H9 (cell line): ENCODE measurements at places on chromosomes 6 and 20.

DNA sequence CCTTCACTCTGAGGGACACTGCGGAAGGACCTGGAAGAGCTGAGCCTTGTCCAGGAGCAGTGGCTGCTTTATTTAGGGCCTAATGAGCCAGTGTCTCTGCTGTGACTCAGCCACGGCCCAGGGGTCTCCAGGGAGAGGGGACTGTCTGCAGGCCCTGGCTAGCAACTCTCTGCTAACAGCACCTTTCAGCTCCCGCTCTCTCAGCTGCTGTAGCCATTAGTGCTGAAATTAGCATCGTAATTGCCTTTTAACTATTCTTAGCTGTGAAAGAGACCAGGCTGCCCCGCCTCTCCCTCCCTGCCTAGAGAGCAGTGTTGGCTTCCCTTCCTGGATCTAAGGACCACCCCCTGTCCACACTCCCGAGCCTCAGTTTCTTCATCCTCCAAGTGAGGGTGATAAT is 53.1 kb upstream of the SLC32A1 start:
- DNase-seq, result peak; percentile 78

- DNase-seq, result peak; percentile 55
Observed at GRCh38 chr20:62804627-62805154, at the start of gene OGFR. Gene OGFR (plus strand): TSS chr20:62804835. CDS start chr20:62804860, 25 bp downstream.

- DNase-seq, result no peak
Observed at GRCh38 chr6:108156938-108157233, 8.9 kb upstream of the NR2E1 start.

GRCh38 chr6:2448826-2449571 is 203.6 kb upstream of the GMDS start:
- peak; percentile 67 for DNase-seq

- DNase-seq, result no peak
Observed at GRCh38 chr6:44548319-44548718, 160.8 kb downstream of the CDC5L start.

- DNase-seq, result no peak
Observed at GRCh38 chr20:32227306-32227705, 19.6 kb downstream of the POFUT1 start.

- no peak for DNase-seq
Observed at GRCh38 chr20:9172851-9173250, 104.0 kb downstream of the PLCB4 start.

DNA sequence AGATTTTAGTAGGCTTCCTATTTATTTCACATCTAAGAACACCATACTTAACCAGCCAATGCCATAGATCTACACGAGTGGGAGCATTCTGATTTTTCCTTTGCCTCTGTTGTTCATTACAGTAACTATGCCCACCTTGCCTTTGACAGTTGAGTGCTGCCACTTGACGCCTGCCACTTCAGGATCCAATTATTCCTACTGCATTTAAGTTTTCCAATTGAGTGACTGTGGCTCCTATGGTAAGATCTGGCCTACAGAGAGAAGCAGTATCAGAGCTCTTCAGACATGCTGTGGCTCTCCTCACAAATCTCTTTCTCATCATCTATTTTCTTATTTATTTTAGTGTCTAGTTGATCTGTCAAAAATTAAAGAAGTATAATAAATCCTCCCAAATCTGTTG is 403.0 kb upstream of the SPTLC3 start:
- DNase-seq, result no peak

DNA sequence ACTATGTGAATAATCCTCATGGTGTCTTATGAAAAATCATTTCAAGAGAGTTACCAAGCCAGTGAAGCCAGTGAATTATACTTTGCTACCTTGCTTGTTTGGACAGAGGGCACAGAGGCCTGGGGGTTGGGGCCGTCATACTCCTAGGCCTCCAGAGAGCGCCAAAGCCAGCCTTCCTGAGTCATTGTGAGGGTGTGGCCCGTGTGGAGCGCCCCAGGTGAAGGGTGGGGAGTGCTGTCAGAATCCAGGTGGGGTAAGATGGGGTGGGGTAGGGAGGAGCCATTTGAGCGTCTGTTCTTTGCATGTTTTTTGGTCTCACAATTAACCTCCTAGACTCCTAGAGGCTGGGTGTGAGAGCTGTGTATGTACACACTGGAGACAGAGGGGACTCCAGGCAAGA is 71.1 kb downstream of the PERP start:
- DNase-seq, result peak; percentile 35

- no peak for DNase-seq
Observed at GRCh38 chr6:47008397-47008763, 33.8 kb downstream of the ADGRF1 start.

- no peak for DNase-seq
Observed at GRCh38 chr6:22682979-22683378, 113.6 kb downstream of the HDGFL1 start.

DNA sequence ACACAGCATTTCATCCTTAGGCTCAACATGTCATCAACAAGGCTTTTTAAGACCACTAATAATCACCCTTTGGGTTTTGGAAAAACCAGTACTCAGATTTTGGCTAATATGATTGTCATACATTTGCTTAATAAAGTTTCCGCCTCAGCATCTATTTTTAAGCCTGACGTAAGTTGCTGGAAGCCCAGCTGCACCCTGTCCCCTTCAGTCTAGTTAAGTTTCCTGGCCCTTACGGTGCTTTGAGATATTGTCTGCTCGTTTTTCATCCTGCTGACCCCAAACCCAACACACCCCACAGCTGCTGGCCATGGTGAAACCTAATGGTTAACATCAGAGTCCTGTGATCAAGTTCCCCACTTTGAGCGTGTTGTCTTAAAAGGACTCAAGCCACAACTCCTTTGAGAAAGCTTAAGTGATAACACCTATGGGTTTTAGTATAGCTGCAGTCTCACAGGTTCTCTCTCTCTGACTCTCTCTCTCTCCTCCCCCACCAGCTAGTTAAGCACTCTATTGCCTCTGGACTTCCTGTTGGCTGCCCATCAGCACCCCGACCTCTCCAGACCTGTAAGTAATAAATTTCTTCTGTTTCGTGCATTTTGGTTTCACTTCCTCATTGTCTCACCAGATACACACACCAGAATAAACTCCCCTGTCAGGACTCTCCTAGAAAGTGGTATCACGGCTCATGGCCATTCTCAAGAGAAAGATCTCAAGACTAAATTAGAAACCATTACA is 802.0 kb downstream of the C6orf118 start:
- DNase-seq, result no peak

GRCh38 chr6:165468340-165469235 is 159.2 kb upstream of the C6orf118 start:
- DNase-seq, result no peak

DNA sequence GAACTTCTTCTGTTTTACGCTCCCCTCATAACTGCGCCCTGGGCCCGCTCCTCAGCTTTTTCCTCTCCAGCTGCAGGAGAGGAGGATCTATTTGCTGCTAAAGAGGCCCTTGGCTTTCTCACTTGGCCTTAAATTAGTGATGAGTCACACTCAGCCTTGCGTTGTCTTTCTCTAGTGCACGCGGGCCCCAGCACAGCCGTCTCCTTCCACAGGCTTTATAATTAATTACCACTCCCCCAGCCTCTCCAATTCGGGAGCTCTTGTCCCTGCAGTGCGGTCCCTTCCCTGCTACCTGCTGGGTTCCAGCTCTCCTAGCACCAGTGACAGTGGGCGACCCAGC is 25.2 kb downstream of the PACSIN1 start:
- no peak for DNase-seq

- no peak for DNase-seq
Observed at GRCh38 chr6:69974193-69974592, 107.8 kb downstream of the COL19A1 start.

- no peak for DNase-seq
Observed at GRCh38 chr20:24522452-24523330, 53.3 kb downstream of the SYNDIG1 start.

DNA sequence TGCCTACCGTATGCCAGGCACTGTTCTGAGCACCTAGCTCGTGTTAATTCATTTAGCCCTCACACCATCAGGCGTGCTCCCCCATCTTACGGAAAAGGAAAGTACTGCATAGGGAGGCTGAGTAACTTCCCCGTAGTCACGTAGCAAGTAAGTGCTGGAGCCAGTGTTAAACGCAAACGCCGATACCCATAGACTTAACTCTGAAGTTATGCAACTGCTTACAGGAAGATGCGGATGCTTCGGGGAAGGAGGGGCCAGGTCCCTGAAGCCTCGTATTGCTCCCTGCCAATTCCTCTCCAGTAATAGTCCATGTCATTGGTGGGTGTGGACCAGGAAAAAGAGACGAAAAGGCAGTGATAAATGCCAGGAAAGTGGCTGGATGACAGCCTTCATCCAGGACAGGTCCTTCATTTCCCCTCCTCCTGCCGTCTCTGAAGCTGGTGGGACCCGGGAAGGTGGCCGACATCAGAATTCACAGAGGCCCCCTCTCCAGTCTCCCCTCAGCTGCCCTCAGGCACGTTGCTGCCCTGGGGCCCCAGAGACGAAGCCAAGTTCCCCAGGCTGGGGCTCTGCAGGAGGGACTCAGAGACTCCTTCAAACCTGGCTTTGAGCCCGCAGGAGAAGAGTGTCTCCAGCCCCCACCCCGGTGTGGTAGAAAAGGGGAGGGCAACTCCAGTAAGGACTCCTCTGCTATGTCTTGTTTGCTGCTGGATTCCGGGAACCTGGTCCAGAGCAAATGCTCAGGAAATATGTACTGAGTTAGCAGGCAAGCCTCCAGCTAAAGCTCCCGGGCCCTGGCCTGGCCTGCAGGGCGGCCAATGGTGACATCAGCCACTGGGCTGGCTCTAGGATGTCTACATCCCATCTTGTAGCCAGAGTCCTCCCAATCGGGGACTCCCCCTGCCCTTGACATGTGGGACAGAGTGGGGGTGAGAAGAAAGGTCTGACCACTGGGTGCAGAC is 37.8 kb downstream of the RAB44 start:
- no peak for DNase-seq

DNA sequence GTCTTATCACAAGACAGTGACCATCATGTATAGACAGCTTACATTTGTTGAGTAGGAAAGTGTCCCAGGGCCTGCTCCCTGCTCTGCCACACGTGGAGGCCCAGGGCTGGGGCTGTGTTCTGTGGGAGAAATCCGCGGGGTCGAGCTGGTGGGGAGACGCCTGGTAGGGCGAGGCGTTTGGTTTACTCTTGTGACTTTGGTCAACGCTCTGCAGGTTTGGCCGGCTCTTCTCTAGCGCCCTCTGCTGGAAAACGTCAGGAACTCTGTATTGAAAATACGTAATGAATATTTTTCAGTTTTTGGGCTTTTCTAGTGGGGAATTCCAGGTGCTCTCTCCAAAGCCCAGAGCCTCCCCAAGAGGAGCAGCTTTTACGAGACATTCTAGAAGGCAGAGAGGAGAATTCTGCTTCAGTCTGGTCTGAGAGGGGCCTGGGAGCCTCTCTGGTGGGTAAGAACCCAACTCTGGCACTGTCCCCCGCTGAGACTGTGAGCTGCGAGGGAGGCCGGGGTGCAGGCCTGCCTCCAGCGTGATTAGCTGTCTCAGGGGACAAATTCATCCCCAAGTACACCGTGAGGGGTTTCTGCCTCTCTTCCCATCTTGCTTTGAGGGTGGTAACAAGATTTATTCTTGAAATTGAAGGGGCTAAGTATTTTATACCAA is 112.6 kb upstream of the RALGAPA2 start:
- peak; percentile 71 for DNase-seq

- DNase-seq, result no peak
Observed at GRCh38 chr6:55281215-55281614, 46.1 kb upstream of the GFRAL start.

DNA sequence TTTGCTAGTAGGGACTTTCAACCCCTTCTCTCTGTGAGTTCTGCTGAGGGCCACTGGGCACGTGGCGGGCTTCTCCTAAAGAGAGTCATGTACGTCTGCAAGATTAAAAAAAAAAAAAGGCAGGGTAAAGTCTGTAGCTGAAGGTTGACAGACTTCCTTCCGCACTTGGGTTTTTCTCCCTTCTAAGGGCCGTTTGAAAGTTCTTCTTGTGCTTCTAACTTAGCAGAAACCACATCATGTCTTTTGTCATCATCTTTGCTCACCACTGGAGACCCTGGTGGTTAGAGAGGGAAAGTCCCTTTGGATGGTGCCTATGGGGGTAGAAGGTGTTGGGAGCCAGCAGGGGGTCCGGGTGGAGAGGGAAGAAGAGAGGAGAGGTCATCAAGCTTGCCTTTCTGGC is 31.4 kb downstream of the PRDM1 start:
- DNase-seq, result no peak

- DNase-seq, result no peak
Observed at GRCh38 chr6:42407379-42407778, 44.3 kb downstream of the TRERF1 start.

- peak; percentile 28 for DNase-seq
Observed at GRCh38 chr6:81215092-81215432, 537.4 kb downstream of the TENT5A start.

GRCh38 chr20:701401-702129 is 26.0 kb upstream of the SCRT2 start:
- no peak for DNase-seq

GRCh38 chr20:53599378-53599777 is 5.7 kb upstream of the ZNF217 start:
- no peak for DNase-seq

DNA sequence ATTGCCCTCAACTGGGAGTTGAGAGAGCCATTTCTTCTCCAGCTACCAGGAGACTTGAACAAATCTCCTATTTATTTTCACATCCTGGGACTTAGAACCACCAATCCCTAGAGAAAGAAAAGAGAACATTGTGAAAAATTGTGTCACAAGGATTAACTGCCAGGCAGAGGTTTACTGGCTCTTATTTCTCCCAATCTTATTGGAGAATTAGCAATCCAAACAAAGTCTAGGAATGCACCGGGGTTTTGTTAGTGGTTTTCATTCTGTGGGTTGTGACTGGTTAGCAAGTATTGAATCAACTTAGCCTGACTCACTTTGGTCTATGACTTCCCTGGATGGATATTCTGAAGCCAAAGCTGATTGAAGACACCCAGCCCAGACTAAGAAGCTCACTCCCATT is 21.2 kb upstream of the ENPP5 start:
- no peak for DNase-seq

GRCh38 chr6:6932968-6933367 is 174.8 kb upstream of the RREB1 start:
- no peak for DNase-seq

DNA sequence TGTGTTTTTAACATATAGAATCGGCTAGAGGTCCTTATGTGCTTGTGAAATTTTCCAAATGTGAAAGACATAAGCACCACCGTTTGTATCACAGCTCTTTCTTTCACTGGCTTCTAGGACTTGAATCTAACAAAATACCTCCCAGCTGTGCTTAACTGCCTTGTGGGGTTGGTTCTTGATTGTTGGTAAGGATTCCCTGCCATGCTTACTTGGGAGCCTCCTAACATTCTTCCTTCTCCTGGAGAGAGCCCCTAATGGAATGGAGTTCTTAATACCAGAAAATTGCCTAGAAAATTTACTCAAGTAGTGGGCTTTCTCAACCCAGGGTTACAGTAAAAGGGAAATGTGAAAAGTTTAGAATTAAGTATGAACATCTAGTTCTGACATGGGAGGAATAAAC is 121.2 kb downstream of the COL19A1 start:
- no peak for DNase-seq

- DNase-seq, result peak; percentile 83
Observed at GRCh38 chr6:156720691-156721685, 56.2 kb upstream of the ARID1B start.

GRCh38 chr6:159693894-159694545 is 979 bp upstream of the SOD2 start:
- peak; percentile 27 for DNase-seq

- DNase-seq, result no peak
Observed at GRCh38 chr6:113669606-113670005, 187.5 kb upstream of the MARCKS start.

GRCh38 chr6:68071740-68072139 is 563.3 kb upstream of the ADGRB3 start:
- DNase-seq, result no peak
